NCI-H774 (cell line): ENCODE measurements at places on chromosomes 12 and 14.

DNA sequence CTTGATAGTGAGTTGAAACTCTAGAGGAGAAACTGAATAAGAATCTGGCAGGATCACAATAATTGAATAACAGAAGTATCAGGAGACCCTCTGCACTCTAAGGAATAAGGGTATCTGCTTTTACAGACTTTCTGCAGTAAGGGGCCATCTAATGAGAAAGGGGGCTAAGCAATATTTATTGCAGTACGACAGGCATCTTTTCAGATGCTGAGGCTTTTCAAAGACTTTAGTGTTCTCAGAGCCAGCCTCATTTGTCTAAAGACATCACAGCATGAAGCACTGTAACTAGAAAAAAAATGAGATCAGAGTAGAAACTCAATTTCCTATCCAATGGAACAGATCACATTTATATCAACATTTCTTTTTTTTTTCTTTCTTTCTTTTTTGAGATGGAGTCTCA lies 22.2 kb downstream of the PPTC7 start:
- no peak for DNase-seq

GRCh38 chr12:50111395-50111692 lies 692 bp upstream of the COX14 start:
- DNase-seq, result no peak

- DNase-seq, result no peak
Measured at GRCh38 chr12:1332327-1332726, 262.1 kb downstream of the FBXL14 start.

- no peak for DNase-seq
Measured at GRCh38 chr14:103070263-103070885, 13.0 kb upstream of the CDC42BPB start.

- no peak for DNase-seq
Measured at GRCh38 chr14:95268350-95268749, 51.4 kb downstream of the CLMN start.

DNA sequence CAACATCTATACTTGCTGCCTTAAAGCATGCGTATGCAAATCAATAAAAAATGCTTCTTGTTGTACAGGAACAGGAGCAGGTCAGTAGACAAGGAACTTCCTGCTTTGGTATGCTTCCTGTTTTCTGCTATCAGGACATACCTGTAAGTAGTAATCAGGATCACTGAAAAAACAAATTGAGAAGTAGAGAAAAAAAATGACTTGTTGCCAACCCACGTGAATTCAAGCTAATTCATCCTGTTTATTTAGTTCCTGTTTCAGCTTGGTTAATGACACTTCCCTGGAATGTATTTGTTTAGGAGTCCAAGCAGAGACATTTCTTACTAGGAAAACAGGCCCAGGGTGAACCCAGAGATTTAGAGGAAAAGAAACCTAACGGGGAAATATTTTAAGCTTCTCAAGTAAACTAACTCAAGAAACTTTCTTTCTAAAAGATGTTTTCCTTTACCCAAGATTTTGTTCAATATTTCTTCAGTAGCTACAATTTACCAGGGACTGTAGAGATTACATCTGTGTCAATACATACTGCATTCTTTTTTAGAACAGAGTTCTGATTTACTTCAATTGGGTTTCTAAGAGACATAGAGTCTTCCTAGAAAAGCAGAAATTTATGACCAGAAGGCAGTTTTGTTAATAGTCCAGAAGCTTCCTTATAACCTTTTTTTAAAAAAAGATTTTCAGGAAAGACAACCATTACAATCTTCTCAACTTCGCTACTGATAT lies 124.2 kb downstream of the PAWR start:
- DNase-seq, result no peak

DNA sequence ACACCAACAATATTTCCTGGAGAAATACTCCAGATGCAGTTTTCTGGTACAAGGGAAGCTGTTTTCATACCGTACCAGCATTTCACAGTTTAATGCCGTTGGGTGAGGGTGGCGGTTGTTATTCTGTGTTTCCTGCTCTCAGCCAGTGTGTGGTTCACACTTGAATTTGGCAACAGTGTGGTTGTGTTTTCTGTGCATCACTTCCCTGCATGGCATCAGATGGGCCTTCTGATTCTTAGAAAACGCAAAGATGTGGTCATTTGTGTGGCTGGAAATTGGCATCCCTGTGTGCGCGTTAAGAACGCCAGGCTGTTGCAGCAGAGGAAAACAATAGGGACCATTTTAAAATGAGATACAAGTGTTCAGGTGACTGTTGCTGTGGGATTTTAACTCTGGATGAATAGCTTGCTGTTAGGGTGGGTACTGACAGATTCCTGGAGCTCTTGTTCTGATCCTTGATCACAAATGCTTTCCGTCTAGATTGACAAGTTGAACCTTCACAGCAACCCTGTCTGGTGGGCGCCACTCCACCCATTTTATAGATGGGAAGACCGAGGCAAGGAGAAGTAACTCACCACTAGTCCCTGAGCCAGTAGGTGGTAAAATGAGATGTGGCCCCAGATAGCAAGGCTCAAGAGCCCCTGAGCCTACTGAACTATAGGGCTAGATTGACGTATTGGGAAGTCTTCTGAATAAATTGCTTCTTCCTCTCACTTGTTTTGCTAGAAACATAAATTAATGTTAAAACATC lies 231.2 kb downstream of the CHST11 start:
- DNase-seq, result no peak

- DNase-seq, result no peak
Measured at GRCh38 chr12:110284597-110284996, 3.5 kb downstream of the ATP2A2 start.

- no peak for DNase-seq
Measured at GRCh38 chr12:102043928-102044327, 17.9 kb downstream of the WASHC3 start.

GRCh38 chr12:32517966-32518365 lies 118.6 kb downstream of the FGD4 start:
- no peak for DNase-seq

GRCh38 chr14:52117111-52117832 lies 48.4 kb upstream of the NID2 start:
- no peak for DNase-seq

DNA sequence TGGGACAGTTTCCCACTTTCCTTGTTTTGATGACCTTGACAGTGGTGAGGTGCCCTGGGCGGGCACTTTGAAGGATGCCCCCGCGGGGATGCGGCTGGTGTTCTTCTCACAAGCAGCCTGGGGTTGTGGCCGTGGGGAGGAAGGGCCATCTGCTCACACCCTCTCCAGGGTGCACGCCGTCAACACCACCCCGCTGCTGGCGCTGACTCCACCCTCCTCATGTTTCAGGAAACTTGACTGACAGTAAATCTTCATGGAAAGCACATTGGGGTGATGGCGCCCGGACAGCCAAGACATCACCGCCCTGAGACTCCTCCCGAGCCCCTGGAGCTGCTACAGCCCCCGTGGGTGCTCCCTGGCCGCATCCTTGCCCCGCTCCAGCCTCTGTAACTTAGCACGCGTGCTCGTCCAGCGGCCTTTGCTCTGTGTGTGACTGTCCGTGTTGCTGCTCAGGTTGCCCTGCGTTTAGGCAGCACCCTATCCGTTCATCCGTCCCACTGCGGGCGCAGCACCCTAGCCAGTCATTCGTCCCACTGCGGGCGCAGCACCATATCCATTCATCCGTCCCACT lies 150.2 kb upstream of the C14orf180 start:
- no peak for DNase-seq

DNA sequence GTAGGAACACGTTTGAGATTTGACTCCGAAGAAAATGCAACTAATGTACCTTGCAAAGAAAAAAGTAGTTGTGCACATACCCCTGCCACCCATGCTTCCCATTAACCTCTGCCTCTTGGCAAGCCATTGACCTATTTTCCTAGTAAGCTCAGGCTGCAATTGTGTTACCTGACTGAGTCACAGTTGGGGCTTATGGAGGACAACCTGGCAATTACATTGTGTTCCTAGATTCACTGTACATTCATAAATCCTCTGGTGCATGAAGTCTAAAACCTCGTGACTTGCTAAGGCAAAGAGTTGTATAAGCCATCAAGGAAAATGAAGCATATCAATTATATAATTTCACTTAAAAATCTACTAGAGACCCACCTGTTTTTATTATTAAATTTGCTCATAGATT lies 62.0 kb upstream of the DUSP6 start:
- DNase-seq, result no peak

- DNase-seq, result no peak
Measured at GRCh38 chr14:26597071-26597588, 703 bp downstream of the NOVA1 start.
